ENCODE measurements at places on chromosomes 12 and 14. TPM values are rescaled to one million over a fixed set of nuclear protein-coding genes. Genes with fewer than 3 reads are reported as not detected.

DNA sequence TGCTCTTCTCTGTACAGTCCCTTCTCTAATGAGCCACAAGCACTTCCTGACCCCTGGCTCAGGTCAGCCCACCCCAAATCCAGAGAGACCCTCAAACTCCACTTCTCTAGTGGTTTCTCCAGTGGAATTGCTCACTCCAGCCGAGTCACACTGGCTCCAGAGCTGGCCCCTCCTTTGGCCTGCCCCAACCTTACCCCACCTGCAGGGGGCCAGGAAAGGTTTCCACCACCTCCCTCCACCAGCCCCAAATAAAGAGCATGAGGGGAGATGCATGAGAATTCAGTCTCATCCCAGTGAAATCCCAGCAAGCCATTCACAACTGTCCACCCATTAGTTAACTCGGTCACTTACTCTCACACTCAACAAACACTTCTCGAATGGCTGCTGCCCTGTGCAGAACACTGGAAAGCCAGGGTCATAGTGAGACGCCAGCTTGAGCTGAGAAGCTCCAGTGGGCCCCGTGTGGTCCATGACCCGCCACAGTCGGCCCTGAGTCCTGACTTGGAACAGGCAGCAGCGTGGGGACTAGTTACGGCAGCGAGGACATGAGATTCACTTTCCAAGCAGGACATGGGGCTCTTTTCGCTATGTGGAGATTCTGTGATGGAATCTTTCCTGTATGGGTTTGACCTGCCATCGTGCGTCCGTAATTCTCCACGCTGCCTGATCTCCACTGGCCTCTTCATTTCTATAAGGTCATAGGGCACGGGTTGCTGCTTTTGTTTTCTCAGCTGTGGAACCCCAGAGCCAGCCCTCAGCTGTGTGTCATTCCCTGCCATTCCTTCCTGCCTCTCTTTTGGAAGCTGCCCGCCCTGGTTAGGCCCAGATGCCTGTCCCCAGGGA is 44.2 kb downstream of the SLC6A12 start:
- no peak for DNase-seq

The KCNA5 gene
- not detected for total RNA-seq

DNA sequence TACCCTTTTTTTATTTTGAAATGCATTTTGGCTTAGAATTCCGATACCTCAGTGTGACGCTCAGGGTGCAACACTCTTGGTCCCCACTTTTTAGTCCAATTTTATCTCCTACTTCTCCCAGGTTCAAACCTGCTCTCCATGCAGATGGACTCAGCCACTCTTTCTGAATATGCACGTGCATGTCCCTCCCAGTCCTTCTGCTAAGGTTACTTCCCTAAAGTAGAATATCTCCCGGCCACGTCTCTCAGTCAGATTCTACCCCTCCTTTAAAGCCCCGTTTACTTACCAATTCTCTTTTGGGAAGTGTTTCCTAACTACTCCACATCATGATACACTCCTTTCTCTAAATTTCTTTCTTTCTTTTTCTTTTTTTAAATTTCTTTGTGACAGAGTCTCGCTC is 15.5 kb upstream of the PARP11 start:
- no peak for DNase-seq

- DNase-seq: no peak
These were observed 362.1 kb downstream of the RAD51B start for GRCh38 chr14:68181519-68182326.

DNA sequence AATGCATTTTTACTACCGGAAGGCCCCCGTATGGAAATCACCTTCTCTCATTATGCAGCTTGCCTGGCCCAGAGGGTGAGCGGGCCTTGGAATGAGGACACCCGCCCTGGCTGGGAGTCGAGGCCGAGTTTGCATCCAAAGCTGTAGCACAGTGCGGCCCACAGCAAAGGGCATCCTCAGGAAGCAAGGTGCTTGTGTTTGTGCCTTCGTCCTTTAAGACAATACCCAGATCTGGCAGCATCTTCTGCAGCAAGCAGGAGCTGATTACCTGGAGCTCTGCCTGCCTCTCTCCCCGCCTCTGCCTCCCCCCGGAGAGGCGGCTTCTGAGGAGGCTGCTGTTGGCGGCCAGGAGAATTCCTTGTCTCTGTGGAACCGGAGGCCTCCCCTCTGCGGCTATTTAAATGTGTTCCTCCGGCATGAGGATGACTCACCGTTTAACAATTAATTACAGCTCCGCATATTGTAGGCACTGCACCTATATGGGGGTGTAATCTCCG is 145.3 kb downstream of the CACNA1C start:
- no peak for DNase-seq

All from activated CD8-positive, alpha-beta T cell treated with anti-CD3 and anti-CD28 coated beads for 36 hours (primary cell).